Ovary (tissue), 10 donors: ENCODE measurements at places on chromosomes 11 and 22.
A peak's percentile ranks its signal among the peaks of the same experiment; 100 is the strongest.

DNA sequence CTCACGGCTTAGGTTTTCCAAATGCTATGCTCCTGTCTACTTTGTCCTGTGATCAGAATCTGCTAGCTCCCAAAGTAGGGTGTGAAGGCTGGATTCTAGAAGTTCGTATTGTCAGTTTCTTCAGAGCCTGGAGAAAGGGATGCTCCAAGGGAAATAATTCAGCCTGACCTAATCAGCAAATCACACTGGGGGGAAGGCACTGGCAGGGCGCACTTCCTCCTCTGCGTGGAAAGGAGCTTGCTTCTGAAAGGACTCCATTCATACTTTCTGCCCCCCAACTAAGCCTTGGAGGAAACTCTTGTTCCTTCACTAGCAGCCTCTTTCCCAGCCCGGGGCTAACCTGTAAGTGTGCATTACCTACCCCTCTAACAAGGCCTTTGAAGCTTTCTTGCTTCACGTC, 165.9 kb downstream of the NAV2 start:
- no peaks in the 10 kb centered on the region for H3K27me3 ChIP-seq
- no peak overlapping the region for H3K4me3 ChIP-seq
- no peaks in the 10 kb centered on the region for H3K4me1 ChIP-seq
- H3K36me3 ChIP-seq: no peaks in the 10 kb centered on the region
- H3K27ac ChIP-seq: no peak overlapping the region

- no peaks in the 10 kb centered on the region for H3K4me1 ChIP-seq
- H3K4me3 ChIP-seq: no peak overlapping the region
- H3K36me3 ChIP-seq: no peaks in the 10 kb centered on the region
- no peak for DNase-seq
- no peak overlapping the region for H3K27ac ChIP-seq
These were observed 62.1 kb upstream of the ARHGAP20 start for GRCh38 chr11:110774138-110775014.

- no peaks in the 10 kb centered on the region for H3K27me3 ChIP-seq
- DNase-seq: peak; percentile 31
- peak overlapping the region; percentile 67 for H3K27ac ChIP-seq
- H3K4me1 ChIP-seq: peaks cover 7% of the 10 kb centered on the region
- peak overlapping the region; percentile 46 for H3K4me3 ChIP-seq
These were observed 827 bp downstream of the PHF21B start for GRCh38 chr22:45008751-45009605.

DNA sequence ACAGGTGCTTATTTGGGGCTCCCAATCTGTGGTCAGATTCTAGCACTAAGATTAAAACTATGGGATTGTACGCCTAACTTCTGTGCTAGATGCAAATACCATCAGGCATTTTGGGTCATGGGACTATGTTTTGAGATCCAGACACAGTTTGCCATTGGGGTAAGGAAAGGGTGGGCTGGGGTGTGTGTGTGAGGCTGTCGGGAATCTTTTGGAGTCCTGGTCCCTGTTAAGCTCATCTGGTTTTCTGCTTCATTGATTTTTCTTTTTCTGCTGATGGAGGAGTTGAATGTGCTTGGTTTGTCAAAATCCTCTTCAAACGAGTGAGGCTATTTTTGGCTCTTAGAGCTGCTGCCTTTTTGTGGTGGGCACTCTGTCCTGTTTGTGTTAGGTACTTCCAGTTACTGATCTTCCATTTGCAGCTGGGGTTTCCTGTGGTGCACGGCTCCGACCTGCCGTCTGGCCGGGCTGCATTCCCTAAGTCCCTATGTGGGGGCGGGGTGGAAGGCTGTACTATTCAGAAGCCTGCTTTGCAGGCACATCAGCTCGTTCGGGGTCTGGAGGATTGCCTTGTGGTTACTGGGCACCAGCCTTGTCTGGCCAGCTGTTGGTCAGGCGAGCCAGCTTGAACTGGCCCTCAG, 2.9 kb downstream of the BCR start:
- H3K27me3 ChIP-seq: no peaks in the 10 kb centered on the region
- H3K36me3 ChIP-seq: no peaks in the 10 kb centered on the region
- H3K4me3 ChIP-seq: peak overlapping the region; percentile 66
- peak; percentile 49 for DNase-seq
- peaks cover 26% of the 10 kb centered on the region for H3K4me1 ChIP-seq

DNA sequence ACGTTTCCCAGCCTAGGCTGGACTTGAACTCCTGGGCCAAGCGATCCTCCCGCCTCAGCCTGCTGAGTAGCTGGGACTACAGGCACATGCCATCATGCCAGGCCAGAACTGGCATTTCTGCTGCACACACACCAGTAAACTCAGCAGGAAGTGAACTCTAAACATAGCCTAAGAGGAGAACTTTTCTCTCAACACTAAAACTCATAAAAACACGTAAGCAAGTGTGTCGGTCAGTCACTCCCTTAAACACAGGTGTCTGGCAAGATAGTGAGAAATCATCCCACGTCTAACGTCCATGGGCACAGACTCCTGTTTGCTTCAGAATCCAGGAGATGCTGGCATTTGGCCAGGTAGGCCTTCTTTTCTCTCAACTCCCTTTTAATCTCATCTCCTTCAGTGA, 104.8 kb downstream of the RPL27A start:
- H3K4me3 ChIP-seq: no peak overlapping the region
- H3K27ac ChIP-seq: no peak overlapping the region
- no peaks in the 10 kb centered on the region for H3K36me3 ChIP-seq
- no peaks in the 10 kb centered on the region for H3K27me3 ChIP-seq
- no peak for DNase-seq
- H3K4me1 ChIP-seq: peaks cover 11% of the 10 kb centered on the region

- no peaks in the 10 kb centered on the region for H3K27me3 ChIP-seq
- DNase-seq: peak; percentile 59
- H3K4me1 ChIP-seq: peaks cover 56% of the 10 kb centered on the region
- H3K4me3 ChIP-seq: no peak overlapping the region
These were observed 101.1 kb downstream of the MICAL3 start for GRCh38 chr22:17922925-17923903.

GRCh38 chr11:102552447-102553194, 22.1 kb upstream of the MMP7 start:
- H3K4me3 ChIP-seq: no peak overlapping the region
- H3K27me3 ChIP-seq: no peaks in the 10 kb centered on the region
- H3K27ac ChIP-seq: no peak overlapping the region
- no peaks in the 10 kb centered on the region for H3K4me1 ChIP-seq

DNA sequence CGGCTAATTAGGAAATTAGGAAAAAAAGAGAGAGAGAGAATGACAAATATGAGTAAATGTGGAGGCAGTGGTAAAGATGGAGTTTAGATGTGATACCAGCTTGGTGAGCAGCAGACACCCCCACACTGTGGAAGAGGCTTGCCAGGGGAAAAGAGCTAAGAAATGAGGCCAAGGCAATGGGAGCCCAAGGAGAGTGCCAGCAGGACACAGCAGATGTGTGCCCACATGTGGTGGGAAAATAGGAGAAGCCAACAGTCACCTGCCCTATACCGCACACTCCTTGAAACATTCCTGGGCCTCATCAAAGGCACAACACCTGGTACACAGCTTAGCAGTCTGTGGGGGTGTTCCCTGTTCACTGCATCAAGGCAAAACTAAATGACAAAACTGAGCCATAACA, 104.9 kb downstream of the FAM76B start:
- no peaks in the 10 kb centered on the region for H3K36me3 ChIP-seq
- H3K27ac ChIP-seq: no peak overlapping the region

- H3K27ac ChIP-seq: no peak overlapping the region
- no peaks in the 10 kb centered on the region for H3K36me3 ChIP-seq
- H3K4me3 ChIP-seq: no peak overlapping the region
- DNase-seq: no peak
These were observed 6.3 kb downstream of the CRY2 start for GRCh38 chr11:45853332-45854219.
